Fibroblast of skin of back (primary cell): ENCODE measurements at places on chromosomes 3 and 15.

DNA sequence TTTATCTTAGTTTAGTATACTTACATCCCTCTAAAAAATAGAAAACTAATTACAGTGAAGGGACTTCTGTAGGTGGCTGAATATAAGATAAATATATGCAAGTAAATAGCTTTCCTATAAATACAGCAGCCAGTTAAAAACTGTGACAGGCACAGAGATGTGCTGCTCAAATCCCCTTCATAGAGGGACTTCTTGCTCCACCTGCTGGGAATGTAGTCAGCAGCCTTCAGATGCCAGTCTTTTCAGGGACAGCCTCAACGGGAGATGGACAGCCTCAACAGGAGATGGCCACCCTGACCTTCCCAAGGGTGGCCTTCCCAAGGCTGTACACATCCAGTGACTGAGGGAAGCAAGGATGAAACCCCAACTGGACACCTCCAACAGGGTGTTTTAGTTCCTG lies 15.7 kb upstream of the PRR23E start:
- peak; percentile 2 for DNase-seq

DNA sequence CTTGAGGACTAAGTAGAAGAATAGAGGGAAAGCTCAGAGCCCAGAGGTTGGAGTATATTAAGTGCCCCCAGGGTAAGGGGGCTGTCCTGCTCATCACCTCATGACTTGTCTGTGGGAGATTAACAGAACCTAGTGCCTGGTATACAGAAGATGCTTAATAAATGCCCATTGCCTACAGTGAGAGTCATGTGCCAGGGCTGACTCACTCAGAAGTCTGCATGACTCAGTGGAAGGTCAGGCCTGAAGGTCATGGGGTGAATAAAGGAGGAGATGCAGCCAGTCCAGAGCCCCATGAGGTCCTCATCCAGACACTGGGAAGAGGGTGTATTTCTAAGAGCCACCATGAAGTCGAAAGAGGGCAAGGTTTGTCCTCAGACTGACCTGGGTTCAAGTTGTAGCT lies 62.5 kb upstream of the TLE3 start:
- no peak for DNase-seq

GRCh38 chr3:120144267-120144666 lies 50.0 kb upstream of the GSK3B start:
- DNase-seq = peak; percentile 79

DNA sequence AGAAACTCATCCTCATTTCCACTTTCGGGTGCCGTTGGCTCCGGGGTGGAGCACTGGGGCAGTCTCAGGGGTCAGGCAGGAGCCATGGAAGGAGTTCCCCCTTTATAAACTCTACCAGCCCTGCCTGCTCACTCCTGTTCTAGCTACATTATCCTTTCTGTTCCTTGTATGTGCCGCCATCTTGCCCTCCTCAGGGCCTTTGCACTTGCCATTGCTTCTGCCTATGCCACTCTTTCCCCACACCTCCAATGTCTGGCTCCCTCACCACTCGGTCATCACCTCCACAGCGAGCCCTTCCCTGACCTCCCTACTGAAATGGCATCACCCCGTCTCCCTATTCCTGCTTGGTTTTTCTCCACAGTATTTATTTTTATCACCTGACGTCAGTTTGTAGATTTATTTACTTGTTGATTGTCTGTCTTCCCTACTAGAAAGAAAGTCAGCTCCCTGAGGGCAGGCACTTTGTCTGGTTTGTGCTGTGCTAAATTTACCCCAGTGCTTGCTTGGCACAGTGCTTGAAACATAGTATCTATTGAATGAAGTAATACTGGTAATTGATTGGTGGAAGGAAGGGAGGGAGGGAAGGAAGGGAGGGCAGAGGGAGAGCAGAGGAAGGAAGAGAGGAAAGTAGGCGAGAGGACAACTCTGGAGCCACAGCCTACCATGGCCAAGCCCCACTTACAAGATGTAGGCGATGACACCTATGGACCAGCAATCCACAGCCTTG lies 8.8 kb downstream of the CAMK1 start:
- no peak for DNase-seq

- DNase-seq = no peak
Measured at GRCh38 chr3:143358793-143359491, 239.4 kb downstream of the CHST2 start.

DNA sequence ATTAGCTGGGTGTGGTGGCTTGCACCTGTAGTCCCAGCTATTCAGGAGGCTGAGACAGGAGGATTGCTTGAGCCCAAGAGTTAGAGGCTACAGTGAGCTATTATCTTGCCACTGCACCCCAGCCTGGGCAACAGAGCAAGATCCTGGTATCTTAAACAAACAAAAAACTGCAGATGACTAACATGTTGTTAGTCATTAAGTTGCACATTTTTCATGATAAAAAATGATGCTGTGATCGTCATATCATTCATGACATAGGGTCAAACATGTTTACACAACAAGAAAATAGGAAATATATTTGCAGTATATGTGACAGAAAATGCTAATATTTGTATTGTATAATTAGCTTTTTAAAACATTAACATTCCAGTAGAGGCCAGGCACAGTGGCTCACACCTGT lies 20.2 kb upstream of the DAPK2 start:
- no peak for DNase-seq

DNA sequence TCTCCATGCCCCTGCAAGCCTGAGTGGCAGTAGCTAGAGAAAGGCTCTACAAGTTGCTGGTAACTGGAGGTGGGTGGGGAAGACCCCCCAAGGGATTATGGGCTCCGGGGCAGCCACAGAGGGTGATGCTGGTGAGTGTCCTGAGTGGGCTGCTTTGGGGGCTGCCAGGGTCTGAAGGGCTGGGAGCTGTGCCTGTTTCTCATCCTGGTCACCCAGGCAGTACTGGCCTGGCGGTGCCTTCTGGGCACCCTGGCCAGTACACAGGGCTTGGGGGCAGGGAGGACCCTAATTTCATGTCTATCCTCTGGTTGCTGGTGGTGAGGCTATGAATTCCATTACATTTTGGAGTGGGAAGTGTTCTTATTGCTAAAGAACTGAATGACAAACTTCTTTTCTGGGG lies 46.1 kb upstream of the GATM start:
- no peak for DNase-seq

DNA sequence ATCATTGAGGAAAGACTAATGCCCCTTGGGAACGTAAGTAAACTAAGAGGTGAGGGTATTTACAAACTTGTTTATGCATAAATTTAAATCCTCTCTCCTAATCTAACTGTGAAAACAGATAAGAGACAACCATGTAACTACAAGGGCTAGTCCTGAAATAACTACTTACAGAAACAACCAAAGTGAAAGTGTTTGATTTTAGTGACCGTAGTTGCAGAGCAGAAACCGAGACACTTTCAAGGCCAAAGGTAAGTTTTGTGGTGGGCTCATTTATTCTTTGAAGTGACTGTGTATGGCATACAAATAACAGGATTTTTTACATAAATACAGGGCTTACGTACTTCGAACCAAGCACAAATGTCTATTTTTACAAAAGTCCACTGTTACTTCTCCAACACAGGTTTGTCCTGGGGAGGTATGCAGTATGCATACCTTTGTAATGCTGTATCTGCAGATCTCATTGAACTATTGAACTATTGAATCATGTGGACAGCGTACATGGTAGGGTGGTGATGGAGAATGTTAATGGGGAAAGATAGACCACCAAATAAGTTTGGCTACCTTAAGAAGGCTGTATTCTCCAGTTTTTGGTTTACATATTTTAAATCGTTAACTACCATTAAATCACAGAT lies 99.6 kb upstream of the RBMS3 start:
- no peak for DNase-seq

DNA sequence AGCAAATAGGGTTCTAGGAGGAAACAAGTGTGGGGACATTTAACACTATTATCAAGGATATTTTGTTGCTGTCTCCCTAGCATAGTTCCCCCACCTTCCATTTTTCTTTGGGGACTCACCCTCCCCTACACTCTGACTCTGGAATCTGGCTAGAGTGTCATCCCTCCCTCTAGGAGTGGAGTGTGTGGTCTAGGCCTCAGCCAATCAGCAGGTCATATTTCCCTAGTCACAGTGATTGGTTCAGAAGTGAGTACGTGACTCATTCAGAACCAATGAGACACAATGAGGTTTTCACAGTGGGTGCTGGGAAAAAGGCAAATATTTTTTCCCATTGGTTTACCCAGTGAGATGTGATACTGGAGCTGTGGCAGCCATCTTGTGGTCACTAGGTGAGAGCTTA lies 234.4 kb downstream of the SHQ1 start:
- peak; percentile 13 for DNase-seq

DNA sequence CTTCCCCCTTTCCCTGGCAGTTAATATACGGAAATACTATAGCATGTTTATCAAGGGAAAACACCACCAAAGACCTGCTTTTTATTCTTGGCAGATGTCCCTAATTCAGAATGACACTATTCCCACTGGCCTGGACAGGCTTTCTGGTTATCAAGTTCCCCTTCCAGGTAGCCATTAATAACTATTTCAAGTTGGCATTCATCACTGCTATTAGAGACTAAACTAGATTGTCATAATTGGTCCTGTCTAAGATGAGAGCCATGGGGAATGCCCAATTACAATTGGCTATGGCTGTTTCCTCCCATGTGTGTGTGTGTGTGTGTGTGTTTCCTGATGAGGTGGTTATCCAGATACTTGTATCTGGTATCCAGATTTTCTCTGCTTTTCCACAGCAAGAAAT lies 608.1 kb downstream of the SQOR start:
- DNase-seq = no peak

GRCh38 chr3:4771243-4771642 lies 208.0 kb upstream of the BHLHE40 start:
- no peak for DNase-seq

DNA sequence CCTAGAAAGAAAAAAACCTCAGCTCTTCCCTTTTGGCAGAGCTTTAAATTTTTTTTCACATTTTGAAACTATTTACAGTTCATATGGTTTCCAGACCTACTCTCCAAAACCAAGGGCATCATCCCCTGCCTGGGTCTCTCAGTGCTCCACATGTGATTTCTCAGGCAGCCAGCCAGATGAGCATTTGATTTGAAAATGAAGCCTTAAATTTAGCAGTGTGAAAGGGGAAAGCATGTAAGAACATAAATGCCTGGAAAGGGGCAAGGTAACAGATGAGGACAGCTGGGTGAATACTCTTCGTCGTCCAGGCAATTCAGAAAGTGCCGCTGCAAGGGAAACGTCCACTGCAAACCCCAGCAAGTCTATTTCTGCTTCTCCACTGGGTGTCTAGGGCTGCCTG lies 94.8 kb downstream of the ATP8B4 start:
- no peak for DNase-seq

DNA sequence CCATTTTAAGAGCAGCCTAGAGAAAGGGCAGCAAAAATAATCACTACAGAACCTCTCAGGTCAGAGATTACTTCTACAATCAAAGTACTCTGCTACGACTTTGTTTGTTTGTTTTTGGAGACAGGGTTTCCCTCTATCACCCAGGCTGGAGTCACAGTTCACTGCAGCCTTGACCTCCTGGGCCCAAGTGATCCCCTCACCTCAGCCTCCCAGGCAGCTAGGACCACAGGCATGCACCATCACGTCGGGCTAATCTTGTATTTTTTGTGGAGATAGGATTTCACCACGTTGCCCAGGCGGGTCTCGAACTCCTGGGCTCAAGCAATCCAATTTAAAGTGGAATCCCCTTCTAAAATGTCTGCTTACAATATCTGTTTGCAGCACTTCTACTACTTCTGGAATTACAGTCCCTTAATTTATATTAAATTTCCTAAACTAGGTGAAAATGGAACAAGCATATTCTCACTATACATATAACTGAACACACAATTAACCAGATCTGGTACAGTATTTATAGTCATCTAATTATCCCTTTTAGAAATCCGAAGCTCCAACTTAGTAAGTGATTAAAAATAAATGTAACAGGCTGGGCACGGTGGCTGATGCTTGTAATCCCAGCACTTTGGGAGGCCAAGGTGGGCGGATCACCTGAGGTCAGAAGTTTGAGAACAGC lies 4.4 kb downstream of the UACA start:
- no peak for DNase-seq

DNA sequence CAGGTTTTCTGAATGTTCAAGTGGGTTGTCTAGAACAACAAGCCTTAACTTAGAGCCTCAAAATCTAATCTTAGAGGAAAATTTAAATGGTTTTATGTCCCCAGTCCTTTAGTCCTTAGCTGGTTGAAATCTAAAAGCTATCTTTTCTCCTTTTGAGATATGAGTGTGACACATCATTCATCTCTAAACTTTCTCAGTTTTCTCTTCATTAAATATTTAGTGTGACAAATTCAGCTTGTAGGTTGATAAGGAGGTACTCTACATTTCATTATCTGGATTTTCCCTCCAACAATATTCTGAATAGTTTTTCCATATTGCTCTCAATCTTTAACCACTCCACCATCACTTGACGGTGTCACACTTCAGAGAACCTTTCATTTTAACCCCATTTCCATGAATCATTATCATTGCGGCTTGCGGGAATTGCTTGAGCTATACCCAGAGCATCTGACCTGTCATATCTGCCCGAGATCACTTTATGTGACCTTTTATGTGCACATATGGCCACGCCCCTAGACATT lies 16.1 kb upstream of the ATP8B4 start:
- DNase-seq = no peak

- DNase-seq = peak; percentile 89
Measured at GRCh38 chr3:55484801-55485791, 2.0 kb downstream of the WNT5A start.

DNA sequence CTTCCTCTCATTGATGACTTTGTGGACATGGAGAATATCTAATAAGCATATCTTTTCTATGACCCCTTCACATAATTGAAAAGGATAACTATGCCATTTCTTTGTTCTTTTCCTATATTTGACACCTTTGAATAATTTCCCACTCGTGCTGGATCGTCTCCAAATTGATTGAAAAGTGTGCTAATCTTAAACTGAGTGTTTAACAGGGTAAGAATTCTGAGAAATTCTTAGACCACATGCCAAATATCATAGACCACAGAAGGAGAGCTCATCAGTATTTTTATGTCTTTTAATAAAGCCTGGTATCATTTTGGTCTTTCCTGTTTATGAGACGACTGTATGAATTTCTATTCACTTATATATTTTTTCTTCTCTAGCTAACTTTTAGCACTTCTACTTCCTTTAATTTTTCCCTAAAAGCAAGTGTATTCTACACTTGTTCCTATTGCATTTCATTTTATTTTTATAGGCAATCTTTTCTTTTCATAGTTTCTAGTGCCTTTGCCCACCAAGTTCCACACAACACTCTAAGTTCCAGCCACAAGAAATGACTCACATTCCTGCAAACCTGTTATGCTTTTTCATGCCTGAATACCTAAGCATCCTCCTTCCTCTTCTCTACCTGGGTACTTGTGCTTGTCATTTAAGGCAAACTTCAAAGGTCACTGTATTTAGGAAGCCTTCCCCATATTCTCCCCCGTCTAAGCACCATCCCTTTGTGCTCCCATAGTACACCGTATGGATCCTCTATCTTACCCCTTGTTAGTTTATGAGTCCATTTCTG lies 30.1 kb downstream of the KBTBD8 start:
- no peak for DNase-seq
